Stimulated activated CD4-positive, alpha-beta T cell treated with anti-CD3 and anti-CD28 coated beads, Interleukin-15, amount 100 ng/mL, for 1 hour (primary cell): ENCODE measurements at places on chromosomes 6 and 20.

- DNase-seq: no peak
These were observed 81.3 kb upstream of the NAA20 start for GRCh38 chr20:19935842-19936241.

GRCh38 chr20:49685809-49686208, 27.9 kb downstream of the B4GALT5 start:
- no peak for DNase-seq

GRCh38 chr6:52359403-52359802, 2.5 kb upstream of the PAQR8 start:
- DNase-seq: no peak

DNA sequence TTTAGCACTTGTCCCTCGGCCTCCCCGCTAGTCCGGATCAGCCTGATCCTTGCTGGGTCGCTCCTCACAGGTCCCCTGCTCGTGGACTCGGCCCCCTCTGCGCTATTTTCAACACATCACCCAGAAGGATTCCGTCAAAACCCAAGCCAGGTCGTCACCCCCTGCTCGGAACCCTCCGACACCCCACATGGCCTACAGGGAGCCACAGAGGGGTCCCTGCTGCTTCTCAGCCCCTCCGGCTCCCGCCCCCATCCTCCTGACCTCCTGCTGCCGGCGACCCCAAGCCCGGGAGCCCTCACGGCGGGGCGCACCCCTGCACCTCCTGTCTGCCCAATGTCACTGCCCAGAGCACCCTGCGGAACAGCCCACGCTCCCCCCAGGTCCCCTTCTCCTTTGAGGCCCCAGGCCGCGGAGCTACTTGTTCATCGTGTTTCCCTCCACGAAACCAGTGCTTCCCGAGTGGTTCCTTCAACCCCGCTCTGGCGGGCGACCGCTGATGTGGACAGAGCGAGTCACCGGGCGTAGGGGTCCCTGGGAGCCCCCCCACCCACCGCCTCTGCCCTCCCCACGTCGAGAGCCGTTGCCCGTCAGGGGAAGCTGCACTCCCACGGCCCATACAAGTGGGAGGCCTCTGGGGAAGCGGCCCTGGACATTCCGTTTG, 638 bp upstream of the MYL9 start:
- no peak for DNase-seq

GRCh38 chr6:30042914-30043313, 18.2 kb upstream of the POLR1H start:
- DNase-seq: no peak

- no peak for DNase-seq
These were observed 142.2 kb upstream of the ATXN1 start for GRCh38 chr6:16903470-16903869.

GRCh38 chr6:28142446-28142845, 763 bp downstream of the ZKSCAN8 start:
- no peak for DNase-seq

DNA sequence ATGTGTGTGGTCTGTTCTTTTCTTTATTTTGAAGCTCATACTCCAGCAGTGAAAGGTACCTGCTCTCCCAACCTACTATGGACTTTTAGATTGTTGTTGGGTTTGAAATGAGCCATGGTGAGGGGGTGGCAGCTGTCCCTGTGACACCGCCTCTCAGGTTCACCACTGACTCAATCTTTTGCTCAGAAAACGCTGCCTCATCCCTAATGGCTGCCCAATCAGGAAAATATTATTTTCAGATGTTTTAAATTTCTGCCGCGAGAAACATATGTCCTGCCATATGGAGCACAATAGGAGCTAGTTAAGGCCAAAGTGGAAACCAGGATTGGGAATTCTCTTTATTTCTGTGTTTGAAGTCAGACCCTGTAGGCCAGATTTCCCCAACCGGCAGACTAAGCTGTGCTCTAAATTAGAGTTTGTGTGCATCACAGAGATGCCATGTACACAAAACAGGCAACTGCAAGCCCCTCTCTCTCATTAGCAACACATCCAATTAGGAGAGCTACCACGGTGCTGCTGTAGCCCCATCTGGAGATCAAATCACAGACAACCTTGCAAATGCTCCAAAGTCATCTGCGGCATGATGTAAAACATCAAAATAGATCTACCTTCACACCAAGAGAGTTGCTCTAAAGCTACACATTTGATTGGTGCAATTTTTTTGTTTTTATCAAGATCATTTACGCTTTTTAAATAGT, 144.1 kb upstream of the BACH2 start:
- no peak for DNase-seq

DNA sequence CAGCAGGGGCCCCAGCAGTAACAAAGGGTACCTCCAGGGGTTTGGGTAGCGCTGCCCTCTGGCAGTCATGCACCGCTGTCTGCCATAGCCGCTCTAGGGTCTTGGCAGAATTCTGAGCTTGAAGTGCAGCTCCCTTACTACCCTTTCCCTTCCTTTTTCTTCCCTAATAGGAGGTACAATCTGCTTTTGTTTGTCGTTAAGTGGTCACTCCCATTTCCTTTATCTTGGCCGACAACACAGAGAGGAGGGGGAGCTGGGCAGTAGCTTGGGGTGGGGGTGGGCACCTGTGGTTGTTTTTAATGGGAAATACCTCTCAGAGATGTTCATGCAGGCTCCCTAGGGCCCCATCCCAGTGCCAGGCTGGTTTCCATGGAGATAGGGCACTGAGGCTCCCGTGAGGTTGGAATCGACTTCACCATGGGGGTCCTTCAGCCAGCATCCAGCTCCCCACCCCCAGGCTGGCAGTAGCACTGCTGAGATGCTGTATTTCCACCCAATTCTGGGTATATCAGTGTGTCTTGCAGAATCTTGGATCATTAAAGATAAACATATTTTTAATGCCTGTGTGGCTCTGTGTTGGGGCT, 18.6 kb downstream of the CCDC167 start:
- DNase-seq: no peak

DNA sequence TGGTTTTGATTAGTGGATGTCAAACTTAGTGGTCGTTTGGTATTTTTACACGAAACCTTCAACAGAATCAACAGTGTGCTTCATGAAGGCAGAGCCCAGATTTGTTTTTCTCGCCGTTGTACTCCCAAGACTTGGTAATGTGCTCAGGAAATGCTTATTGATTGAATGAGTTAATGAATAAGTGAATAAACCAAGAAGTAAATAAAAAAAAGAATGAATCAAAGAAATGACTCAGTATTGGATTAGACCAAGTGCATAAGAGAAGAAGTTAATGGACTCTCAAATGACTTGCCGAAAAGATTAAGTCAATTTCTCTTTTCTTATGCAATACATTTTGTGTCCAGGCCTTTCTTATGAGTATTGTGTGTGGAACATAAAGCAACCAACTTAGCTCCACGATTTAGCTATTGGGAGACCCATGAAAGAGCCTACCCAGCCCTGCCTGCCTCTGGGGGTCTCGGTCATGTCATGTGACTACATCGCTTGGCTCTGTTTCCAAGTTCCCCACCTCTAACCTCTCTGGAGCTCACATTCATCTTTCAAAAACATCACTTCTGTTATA, 10.6 kb upstream of the FUCA2 start:
- no peak for DNase-seq

DNA sequence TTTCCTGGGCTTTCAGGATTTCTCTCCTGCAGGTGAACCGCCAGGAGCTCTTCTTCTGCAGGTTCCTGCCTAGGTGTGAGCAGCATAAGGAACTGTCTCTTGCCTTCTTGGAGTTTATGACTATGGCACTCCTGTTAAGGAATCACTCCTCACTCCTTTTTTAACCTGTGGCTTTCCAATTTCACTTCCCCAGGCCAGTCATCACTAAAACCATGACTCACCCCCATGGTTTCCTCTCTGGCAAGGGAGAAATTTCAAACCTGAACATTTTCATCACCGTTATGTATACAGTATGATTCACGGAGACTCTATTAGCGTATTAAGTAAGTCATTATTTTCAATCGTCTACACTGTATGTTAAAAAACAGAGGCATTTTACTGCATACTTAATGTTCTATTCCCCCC, 78.2 kb upstream of the ARID1B start:
- no peak for DNase-seq

GRCh38 chr20:62902926-62903615, 23.2 kb downstream of the DIDO1 start:
- DNase-seq: no peak

DNA sequence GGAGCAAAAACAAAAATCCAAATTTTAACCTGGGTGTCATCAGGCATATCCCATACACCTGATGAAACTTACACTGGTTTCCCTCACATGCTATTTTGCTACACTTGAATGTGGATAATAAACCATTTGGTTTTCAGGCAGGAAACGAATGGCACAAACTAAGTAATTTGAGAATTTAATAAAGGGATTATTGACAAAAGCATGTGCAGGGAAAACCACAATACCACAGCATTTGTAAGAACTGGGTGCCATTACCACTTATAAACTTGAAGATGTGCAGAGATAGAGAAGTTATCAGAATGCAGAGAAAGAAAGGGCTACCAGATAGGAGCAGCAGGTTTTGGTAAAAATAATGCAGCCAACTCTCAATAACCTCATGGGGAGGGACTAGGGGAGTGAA, 151.2 kb downstream of the RFX6 start:
- DNase-seq: no peak

- DNase-seq: peak; percentile 13
These were observed 15.6 kb upstream of the UBE2J1 start for GRCh38 chr6:89368107-89368506.

- DNase-seq: no peak
These were observed 147.4 kb upstream of the SPACA1 start for GRCh38 chr6:87900160-87900698.

- DNase-seq: no peak
These were observed 222.3 kb downstream of the UBE3D start for GRCh38 chr6:82843291-82843885.

DNA sequence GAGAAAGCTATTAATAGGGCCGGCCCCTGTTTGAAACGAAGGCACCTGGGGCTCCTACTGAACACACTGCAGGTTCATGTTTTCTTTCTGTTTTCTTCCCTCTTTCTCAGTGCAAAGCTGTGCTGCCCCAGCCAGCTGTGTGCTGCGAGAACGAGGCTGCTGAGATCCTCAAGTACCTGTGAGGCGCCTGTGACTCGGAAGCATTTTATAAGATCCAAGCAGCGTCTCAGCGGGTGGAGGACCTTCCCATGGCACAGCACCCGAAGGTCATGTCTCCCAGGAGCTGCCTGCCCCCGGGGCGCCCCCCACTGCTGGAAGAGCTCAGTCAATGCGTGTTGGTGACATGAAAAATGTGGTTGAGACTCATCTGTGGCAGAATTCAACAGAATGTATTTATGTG, 66.3 kb downstream of the SMOC2 start:
- DNase-seq: no peak

DNA sequence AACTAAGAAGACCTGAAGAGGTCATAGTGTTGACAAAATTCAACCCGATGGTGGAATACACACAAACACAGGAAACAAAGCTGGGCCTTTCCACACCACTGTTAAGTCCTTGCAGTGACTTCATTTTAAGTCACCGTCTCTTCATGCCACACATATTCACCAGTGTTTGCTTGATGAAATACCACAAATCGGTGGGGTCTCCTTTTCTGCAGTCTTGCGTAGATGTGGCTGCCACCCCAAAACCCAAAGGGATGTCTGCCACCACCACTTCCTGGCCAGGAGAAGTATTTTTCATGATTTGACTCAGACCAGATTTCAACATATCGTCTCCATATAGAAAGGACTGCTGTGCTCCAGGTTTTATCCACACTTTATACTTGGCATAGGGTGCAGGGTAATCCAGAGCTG, 11.0 kb upstream of the COL10A1 start:
- DNase-seq: no peak

- no peak for DNase-seq
These were observed 4.6 kb upstream of the REV3L start for GRCh38 chr6:111487661-111488060.

DNA sequence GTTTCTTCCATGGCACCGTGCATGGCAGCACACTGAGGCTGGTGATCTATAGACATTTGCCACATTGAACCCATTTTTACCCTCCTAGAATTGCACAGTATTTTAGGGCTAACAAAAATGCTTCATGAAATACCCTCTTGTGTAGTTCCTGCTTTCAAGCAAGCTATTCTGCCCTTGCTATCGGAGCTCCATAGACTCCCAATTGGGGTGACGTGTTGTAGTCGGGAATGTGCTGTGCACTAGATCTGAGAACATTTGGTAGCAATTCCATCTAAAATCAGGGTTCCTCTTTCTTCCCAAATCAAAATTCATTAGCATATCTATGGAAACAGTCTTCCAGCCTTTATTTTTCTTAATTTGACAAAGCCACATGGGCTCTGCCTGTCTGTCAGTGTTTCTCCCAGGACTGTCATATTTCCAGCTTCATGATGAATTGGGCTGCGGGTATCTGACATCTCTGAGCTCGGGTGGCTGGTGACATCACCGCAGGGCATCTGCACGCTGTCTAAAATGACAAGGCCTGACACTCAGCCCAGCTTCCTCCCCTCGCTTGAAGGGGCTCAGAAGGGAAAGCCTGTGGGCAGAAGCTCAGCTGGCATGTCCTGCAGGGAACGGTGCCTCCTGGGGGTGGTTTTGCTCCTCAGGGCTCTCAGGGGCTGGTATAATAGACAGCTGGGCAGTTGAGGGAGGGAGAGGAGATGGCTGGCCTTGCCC, 406.4 kb downstream of the QKI start:
- no peak for DNase-seq

GRCh38 chr20:48744515-48744914, 83.3 kb downstream of the PREX1 start:
- DNase-seq: no peak

DNA sequence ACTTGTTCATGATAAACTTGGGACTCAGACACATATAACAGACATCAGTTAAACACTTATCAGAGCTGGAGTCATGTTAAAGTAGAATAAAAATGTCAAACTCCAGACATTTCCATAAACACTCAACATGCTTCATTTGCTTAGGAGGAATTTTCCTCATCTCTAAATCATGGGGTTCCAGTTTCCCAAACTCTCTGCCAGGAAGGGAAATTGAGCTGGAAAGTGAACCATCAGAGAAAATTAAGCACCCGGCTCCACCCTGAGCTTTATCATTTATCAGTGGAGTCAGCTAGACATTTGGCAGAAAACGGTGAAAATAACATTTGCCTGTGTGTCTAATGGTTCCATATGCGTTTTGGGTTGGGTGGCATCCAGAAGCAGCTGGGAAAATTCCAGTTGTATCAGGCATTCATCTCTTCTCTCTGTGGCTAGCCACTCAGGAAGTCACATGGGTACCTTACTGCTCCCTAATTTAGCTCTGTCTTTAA, 25.3 kb upstream of the ZNFX1 start:
- no peak for DNase-seq

- peak; percentile 16 for DNase-seq
These were observed 1.7 kb downstream of the AMD1 start for GRCh38 chr6:110876170-110876773.

- no peak for DNase-seq
These were observed 31.3 kb downstream of the MBOAT1 start for GRCh38 chr6:20180935-20181334.

- DNase-seq: no peak
These were observed 537 bp downstream of the TCP1 start for GRCh38 chr6:159788753-159789376.

- no peak for DNase-seq
These were observed 199.5 kb upstream of the KCNK16 start for GRCh38 chr6:39521958-39522357.

- no peak for DNase-seq
These were observed 61.2 kb upstream of the CDYL start for GRCh38 chr6:4714961-4715501.

- no peak for DNase-seq
These were observed 34.2 kb downstream of the PAX1 start for GRCh38 chr20:21739682-21740081.
